ENCODE measurements at places on chromosomes 12 and 14.

- no peak for DNase-seq
Observed at GRCh38 chr12:89969093-89969492, 260.5 kb upstream of the ATP2B1 start.

- no peak for DNase-seq
Observed at GRCh38 chr14:91061056-91061887, 831 bp upstream of the RPS6KA5 start.

GRCh38 chr14:99732436-99733210 lies 48.5 kb downstream of the CYP46A1 start:
- DNase-seq: peak; percentile 67

DNA sequence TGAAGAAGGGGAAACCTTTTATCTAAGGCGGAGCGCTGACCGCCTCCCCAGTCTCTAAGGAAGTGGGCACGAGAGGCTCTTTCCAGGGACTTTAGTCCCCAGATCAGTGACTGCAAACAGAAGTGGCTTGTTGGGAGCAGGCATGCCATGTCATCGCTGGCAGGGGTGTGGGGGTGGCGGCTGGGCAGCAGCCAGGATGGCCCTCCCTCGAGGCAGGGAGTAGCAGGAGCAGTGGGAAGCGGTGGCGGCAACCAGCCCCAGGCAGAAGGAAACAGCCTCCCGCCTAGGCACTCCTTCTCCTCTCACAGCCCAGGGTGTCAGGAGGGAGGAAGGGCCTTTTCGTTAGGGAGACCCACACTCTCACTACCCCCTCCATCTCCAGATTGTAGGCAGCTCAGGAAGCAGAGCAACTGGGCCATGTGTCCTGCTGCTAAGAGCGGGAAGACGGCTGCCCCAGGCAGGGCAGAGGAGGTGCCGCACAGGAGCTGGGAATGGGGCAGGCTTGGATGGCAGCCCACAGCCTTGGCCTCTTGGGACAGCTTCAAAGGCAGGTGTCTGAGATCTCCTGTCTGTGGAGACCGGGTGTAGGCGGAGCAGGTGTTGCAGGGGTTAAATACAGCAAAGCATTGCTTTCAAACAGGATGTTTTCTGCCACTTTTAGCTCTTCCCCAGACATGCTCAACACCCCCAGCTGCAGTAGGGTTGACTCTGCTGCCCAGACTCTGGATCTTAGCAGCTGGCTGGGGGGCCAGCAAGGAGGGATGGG lies 21.8 kb downstream of the VDR start:
- DNase-seq: peak; percentile 45

DNA sequence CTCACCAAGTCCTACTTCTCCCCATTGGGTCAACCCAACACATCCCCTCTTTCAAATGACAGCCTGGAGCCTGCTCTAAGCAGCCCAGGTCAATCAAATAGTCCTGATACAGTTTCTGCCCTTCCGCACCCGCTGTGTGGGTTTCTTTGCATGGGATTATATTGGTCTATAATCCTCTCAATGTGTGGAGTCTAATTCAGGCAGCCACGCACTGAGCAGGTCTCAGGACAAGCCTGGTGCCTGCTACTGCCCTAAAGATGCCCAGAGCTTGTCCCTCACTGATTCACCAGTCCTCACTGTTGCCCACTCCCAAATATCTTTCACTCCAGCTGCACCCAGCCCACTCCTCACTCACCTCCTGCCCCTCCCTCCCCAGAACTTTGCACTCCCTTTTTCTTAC lies 16.4 kb downstream of the ACTN1 start:
- no peak for DNase-seq

DNA sequence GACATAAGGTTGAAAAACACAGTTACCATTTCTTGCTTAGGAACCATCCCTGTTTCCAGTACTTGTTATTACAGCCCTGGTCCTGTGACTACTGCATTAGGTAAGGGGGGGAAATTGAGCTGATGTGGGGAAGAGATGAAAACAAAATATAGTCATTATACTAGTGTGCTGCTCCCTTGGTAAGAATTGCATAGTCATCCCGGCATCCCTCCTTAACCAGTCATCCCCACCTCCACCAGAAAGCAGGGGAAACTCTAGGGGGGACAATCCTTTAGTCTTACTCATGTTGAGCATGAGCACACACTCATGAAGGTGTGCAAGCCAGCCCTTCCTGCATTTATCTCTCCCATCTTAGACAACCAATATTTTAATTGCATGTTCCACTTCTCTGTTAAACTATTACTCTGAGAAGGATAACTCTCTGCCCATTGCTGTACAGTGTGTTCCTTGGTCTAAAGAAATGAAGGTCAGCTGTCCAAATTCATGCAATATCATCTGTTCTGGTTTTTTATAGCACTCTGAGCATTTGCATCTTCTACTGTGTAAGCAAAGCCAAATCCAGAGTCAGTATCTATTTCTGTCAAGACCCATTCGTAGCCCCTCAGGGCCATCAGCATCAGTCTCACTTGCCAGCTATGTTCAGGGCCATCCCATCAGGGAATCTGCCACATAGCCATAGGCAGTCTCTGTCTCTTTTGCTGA lies 46.8 kb downstream of the TMEM30B start:
- DNase-seq: no peak

- DNase-seq: peak; percentile 75
Observed at GRCh38 chr14:36662543-36663403, 1.1 kb downstream of the PAX9 start.

DNA sequence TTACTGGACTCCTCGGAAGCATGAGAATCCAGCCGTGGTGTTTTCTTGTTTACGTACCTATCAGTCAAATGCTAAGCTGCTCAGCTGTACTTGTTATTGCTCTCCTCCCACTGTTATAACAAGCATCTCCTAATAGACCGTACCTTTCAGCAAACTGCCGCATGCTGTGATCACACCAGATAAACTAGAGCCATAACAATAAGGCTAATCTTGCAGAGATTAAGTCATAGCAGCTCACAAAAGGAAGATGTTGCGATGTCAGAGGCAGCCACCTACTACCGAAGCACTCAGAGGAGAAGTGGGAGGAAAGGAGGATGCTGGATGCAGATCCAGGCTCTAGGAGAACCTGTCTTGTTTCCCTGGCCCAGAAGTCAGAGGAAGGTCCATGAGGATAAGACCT lies 196.0 kb downstream of the GALC start:
- DNase-seq: no peak

Measured in RWPE2 (cell line).